T-helper 2 cell (primary cell): ENCODE measurements at places on chromosomes 2 and 18.

- no peak for DNase-seq
Observed at GRCh38 chr2:216664593-216665034, 30.7 kb downstream of the IGFBP5 start.

GRCh38 chr2:8860239-8860638 lies 22.8 kb upstream of the KIDINS220 start:
- no peak for DNase-seq

- DNase-seq: no peak
Observed at GRCh38 chr2:15596968-15597367, 5.3 kb downstream of the DDX1 start.

GRCh38 chr2:3789256-3789655 lies 85.9 kb downstream of the DCDC2C start:
- DNase-seq: no peak

DNA sequence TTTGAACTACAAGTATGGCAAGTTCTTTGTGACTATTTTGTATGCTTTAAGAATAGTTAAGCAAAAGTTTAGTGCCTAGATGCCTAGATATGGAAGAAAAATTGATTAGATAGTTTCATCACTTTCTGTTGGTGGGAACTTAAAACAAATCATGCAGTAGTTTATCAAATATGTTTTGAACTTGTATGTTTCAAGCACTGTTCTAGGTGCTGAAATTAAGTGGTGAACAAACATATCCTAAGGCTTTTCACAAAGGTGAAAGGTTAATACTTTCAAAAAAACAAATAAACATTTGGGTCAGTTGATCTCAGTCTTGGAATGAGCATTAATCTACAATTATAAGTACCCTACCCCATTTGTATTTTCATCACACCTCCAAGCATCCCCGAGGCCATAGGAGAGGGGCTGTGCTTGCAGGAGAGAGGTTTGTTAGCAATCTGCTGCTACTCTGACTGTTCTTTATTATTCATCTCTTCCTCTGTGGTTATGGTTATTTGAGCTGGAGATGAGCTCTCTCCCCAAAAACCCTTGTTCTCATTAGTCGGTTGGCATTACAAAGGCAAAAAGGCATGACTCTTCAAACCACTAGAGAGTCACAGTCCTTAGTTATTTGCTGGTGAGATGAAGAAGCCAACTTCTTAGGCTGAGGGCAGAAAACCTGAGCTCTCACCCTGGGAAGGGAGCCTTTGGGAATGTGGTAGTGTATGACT lies 103.9 kb upstream of the FHL2 start:
- DNase-seq: peak; percentile 9

GRCh38 chr2:122213312-122213711 lies 457.9 kb downstream of the TSN start:
- DNase-seq: no peak

DNA sequence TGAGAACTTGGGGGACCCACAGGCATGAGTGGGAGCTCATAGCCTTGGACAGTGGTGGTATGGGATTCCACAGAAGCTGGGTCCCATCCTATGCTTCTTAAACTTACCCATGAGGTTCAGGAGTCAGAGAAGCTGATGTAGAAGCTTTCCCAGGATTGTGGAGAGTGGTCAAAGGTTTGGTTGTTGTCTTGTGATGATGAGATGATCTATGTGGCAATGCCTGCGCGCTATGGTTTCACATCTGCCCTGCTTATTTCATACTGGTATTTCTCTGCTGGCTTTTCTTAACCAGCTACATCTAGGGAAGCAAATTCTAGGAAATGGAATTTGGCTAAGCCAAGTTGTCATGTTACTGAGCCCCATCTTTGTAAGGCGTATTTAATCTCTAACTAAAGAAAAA lies 168.6 kb downstream of the ZNF407 start:
- no peak for DNase-seq

GRCh38 chr2:207167099-207167923 lies 1.6 kb upstream of the KLF7 start:
- no peak for DNase-seq

- no peak for DNase-seq
Observed at GRCh38 chr18:24995056-24995455, 356.9 kb downstream of the ZNF521 start.

GRCh38 chr18:79511671-79512301 lies 116.1 kb downstream of the NFATC1 start:
- no peak for DNase-seq

GRCh38 chr2:204583773-204584172 lies 38.5 kb downstream of the PARD3B start:
- no peak for DNase-seq

- DNase-seq: no peak
Observed at GRCh38 chr2:41033127-41033526, 581.2 kb upstream of the SLC8A1 start.

- DNase-seq: no peak
Observed at GRCh38 chr2:19235308-19235707, 123.1 kb downstream of the OSR1 start.
